ENCODE measurements at places on chromosomes 1 and 21.

GRCh38 chr1:212967801-212968200 lies 17.5 kb downstream of the VASH2 start:
- peak; percentile 27 for DNase-seq

DNA sequence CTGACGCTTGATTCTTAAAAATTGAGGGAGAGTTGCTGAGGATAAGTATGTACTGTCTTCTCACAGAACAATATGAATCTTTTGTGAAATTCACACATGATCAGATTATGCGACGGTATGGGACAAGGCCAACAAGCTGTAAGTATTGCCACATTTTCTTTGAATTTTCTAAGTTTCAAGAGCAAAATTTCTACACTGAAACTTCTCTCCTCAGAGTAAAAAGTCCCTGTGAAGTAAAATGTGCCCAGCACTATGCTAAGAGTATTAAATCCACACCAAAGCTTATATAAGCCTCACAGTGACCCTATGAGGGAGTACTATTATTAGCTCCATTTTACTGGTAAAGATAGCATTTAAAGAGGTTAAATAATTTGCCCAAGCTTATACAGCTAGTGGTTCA lies 12.2 kb downstream of the AKIRIN1 start:
- DNase-seq, result no peak

- DNase-seq, result peak; percentile 37
Observed at GRCh38 chr1:198123133-198123532, 33.7 kb upstream of the NEK7 start.

GRCh38 chr1:7012461-7012924 lies 227.2 kb downstream of the CAMTA1 start:
- DNase-seq, result no peak

- no peak for DNase-seq
Observed at GRCh38 chr21:41939391-41939790, 14.4 kb downstream of the C2CD2 start.

- no peak for DNase-seq
Observed at GRCh38 chr1:52532731-52533327, 20.1 kb downstream of the TUT4 start.
